ENCODE measurements at places on chromosomes 12 and 14. TPM values are rescaled to one million over a fixed set of nuclear protein-coding genes. Genes with fewer than 3 reads are reported as not detected.

The KRT1 gene
- total RNA-seq: 0.44 TPM

The SYCP3 gene
- 0.20 TPM for total RNA-seq

The NTS gene
- total RNA-seq: 5.2 TPM

The TAS2R31 gene
- total RNA-seq: 18.3 TPM

The RPL10L gene
- not detected for total RNA-seq

The PLEKHD1 gene
- 3.0 TPM for total RNA-seq

The ITPR2 gene
- 73.4 TPM for total RNA-seq

The FAM181A gene
- total RNA-seq: 3.3 TPM

The KRT75 gene
- not detected for total RNA-seq

The KRT6B gene
- not detected for total RNA-seq

The PELI2 gene
- total RNA-seq: 12.5 TPM

The MGST1 gene
- 15.1 TPM for total RNA-seq

The POTEM gene
- not detected for total RNA-seq

The PPM1H gene
- total RNA-seq: 35.8 TPM

The OR4E2 gene
- total RNA-seq: not detected

The IL26 gene
- 0.11 TPM for total RNA-seq

The NINJ2 gene
- total RNA-seq: 6.0 TPM

The TPPP2 gene
- 0.44 TPM for total RNA-seq

The CCND2 gene
- total RNA-seq: 121 TPM

The SOX5 gene
- total RNA-seq: 47.9 TPM

The MYF5 gene
- total RNA-seq: not detected

The EMP1 gene
- total RNA-seq: 59.5 TPM

The ADSS1 gene
- total RNA-seq: 20.8 TPM

The DDN gene
- 0.44 TPM for total RNA-seq

The ARMH4 gene
- 39.8 TPM for total RNA-seq

The RNU4-1 gene
- total RNA-seq: 872 TPM

The AQP2 gene
- not detected for total RNA-seq

The SPIC gene
- not detected for total RNA-seq

The HCAR1 gene
- 1.7 TPM for total RNA-seq

The TSPAN19 gene
- total RNA-seq: 1.1 TPM

The GALNT8 gene
- total RNA-seq: 25.3 TPM

The DCN gene
- 1,076 TPM for total RNA-seq

Data from spinal cord (tissue), 10 donors.